M059J (cell line): ENCODE measurements at places on chromosomes 2 and 18.

GRCh38 chr18:51163543-51163942 lies 33.9 kb downstream of the MEX3C start:
- no peak for DNase-seq

DNA sequence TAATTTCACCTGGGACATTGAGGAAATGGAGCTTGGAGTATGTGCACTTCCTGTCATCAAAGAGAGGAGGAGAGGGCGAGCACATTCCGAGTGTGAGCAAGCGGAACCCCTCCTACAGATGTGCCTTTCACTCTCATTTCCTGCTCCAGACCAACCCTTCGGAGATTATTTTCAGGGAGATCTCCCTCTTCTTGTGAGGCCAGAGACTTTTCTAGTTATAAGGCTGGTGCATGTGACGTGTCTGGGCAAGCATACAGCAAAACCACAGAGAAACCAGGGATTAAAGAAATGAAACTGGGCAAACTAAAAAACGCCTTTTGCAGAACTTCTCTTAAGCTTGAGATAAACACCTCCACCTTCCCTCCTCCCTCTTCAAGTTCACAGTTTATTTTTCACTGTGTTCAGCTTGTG lies 409.2 kb upstream of the TCF4 start:
- peak; percentile 66 for DNase-seq

DNA sequence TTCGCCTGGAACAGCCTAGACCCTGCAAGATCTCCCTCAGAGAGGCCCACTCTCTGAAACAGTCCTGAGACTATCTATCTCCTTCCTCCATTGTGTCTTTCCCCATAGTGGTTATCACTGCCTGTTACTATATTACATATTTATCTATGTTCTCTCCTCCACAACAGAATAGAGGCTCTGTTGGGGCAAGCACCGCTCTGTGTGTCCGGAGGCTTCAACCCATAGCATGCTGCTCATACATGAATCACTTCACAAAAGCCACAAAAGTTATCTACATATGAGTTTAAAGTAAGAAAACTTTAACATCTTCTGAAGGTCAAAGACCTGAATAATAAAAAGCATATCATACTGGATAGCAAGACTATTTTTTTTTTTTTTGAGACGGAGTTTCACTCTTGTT lies 242.1 kb upstream of the HS6ST1 start:
- no peak for DNase-seq

GRCh38 chr2:54867457-54867856 lies 144.0 kb downstream of the EML6 start:
- DNase-seq = no peak

- peak; percentile 72 for DNase-seq
These were observed 18.3 kb upstream of the SLC35F6 start for GRCh38 chr2:26745609-26746327.

GRCh38 chr2:240997856-240998705 lies at the start of gene SNED1:
Gene SNED1 (plus strand): TSS chr2:240998618. CDS start chr2:240998838, 220 bp downstream.
- DNase-seq = peak; percentile 53

DNA sequence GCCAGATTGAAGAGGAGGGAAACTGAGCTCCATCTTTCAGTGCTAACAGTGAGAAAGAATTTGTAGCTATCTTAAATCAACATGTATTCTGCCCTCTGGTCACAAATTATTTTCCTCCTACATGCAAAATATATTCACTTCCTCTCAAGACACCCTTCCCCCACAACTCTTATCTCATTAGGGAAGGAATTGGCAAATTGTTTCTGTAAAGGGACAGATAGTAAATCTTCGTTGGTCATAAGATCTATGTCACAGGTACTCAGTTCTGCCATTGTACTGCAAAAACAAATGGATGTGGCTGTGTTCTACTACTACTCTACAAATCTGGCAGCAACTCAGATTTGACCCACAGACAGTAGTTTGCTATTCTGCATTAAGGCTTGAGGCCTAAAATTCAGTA lies 53.0 kb upstream of the CYP20A1 start:
- no peak for DNase-seq

DNA sequence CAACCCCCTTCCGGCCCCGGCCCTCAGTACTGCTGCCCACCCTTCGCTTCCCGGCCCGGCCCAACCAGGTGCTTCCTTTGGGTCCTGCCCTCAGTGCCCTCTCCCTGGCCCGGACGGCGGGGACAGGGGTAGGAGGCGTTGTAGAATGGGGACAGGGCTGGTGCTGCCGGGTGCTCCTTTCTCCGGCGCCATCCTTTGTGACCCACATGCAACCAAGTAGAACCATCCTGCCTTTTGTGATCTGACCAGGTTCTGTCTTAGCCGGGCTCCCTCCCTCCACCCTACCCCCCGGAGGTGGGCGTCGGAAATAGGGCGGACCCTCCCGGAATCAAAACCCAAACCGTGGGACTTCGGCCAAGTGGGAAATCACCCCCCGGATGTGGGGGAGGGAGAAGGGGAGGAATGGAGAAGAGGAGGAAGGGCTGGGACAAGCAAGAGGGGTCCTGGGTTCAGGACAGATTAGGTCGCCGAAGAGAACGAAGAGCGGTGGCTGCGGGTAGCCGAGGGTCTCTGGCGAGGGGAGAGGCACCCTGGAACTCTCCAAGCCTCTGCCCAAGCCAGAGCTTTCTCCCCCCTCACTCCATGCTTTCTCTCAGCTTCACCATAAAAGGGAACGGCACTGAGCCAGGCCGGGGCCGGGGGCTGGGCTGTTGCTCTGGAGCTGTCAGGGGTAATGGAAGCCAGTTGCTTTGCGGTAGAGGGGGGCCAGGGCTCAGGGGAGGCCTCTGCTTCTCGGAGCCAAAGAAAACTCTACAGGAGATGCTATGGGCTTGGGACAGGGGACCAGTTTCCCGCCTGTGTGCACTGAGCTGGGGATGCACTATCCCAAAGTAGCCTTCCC lies 756 bp upstream of the OST4 start:
- no peak for DNase-seq

GRCh38 chr2:47626664-47627063 lies 156.3 kb upstream of the MSH6 start:
- DNase-seq = no peak

DNA sequence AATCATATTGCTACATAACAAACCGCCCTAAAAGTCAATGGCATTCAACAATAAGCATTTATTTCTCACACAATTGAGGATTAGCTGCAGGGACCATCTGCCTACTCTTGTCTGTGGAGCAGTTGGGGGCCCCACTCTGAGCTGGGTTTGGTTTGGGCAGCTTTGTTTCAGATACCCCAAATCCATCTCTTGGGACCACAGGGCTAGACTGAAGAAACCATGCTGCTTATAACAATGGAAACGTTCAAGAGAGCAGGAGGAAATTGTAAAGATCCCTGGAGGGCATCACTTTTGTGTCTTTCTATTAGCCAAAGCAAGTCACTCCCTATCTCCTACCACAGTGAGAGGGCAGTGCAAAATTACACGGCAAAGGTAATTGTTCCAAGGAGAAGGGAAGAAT lies 146.5 kb upstream of the MGAT5 start:
- no peak for DNase-seq

DNA sequence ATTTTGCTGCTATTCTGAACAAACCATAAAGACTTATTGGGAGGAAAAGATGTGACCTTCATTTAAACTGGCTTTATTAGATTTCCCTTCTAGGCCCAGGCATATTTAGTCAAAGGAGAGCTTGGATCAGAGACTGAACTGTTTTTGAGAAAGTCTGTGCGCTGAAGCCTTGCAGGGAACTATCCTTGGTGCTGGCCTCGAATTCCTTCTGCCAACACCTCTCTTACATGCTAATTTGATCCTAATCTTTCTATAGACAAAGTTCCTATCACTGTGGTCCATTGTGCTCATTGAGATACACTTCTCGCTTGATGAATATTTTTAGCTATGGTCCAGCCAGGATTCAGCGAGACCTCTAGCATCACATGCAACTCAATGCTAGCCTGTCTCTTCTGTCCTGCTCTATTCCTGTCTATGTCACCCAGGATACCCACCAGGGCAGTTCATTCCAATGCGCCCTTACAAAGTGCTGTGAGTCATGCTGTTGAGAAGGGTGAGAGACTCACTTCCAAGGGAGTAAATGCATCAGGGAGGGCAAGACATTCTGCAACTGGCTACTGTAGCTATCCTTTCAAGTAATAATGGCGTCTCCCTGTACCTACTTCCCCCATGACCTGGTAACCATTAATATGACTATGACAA lies 356.7 kb upstream of the LYPD1 start:
- DNase-seq = peak; percentile 13

DNA sequence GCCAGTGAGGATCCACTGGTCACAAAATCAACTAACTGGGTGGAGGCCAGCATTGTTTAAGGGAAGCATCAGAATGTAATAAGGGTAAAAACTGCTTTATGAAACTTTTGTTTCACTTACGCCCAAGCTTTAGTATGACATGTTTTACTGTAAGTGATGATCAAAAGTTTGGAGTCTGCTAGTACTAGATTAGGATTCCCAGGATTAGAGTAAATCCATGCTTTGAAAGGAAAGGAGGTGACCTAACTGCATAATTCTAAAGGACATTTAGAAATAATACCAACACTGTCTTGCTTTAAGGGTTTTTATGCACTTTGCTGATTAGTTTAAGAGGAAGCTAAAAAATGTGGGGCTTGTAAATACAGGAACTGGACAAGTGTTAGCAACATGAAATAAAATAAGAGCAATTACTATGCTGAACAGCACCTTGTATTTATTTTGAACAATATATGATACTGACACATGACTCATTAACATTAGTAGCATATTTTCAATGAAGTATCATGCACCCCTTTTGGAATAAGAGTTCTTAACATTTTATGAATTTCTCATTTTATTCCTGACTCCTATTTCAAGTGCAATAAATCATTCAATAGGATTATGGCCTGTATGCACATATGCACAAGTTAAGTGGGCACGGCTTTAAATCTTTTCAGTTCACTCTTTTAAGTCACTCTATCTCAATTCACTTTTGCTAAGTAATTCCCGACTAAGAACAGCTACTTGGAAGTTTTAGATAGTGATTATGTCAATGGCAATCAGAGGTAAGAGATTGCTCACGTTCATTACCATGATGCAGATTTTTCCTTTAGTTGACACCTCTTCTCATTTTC lies 62.5 kb downstream of the STK39 start:
- no peak for DNase-seq

DNA sequence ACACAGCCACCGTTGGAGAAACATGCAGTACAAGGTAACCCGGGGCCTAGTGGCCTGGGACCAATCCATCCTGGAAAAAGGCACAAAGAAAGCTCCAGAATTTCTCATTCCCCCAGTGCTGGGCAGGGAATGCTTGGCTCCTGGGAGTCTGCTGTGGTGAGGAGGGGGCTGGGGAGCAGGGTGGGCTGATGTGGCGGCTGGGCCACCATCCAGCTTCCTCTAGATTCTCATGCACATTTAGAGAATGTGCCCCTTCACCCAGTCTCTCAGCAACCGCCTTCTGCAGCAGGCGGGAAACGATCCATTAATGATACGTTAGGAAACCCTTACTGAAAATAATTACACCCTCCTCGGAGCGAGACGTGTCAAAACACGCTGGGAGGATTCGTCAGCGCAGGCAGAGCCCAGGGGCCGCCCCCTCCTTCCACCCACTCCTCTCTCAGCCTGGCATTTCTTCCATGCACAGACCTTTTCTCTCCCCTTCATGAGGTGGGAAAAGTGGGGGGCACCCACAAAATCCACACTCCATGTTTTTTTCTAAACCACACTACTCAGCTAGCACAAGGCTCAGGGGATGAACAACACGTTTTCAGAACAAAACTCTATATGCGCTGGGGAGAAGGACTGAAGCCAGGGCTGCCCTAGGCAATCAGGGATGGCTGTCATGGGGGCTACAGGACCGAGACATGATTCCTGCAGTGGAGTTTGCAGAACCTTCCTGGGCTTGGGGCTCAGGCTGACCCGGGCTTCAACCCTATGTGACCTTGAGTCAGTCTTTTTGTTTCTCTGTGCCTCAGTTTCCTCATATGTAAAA lies 56.1 kb upstream of the SMAD7 start:
- no peak for DNase-seq

DNA sequence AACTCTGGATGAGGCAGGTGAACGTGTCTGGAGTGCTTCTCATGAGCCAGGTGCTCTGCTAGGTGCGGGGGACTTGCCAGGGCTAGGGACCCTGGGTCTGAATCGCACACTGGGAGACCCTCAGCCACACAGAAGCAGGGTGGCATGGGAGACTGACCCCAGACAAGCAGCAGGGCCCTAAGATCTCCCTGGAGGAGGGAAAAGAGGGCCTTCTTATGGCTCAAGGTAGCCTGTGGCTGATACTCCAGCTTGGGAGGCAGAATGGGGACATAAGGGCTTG lies 12.8 kb upstream of the CIB4 start:
- no peak for DNase-seq

DNA sequence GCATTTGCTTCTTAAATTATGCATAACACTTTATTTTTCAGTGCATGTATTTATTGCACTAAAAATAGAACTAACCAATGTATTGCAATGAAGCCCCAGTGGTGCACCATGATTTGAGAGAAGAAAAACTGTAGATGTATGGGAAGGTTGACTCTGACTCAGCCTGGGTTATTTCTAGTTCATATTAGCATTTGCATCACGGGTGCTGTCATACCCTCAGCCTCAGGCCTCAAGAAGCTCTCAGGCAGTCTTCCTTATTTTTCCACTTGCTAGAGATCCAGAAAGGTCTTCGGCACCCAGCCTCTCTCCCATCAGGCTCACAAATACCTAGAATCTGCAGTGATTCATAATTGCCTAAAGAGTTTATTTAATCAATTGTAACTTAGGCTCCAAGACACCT lies 148.0 kb downstream of the DNER start:
- no peak for DNase-seq
